ENCODE measurements at places on chromosomes 5 and 9.

DNA sequence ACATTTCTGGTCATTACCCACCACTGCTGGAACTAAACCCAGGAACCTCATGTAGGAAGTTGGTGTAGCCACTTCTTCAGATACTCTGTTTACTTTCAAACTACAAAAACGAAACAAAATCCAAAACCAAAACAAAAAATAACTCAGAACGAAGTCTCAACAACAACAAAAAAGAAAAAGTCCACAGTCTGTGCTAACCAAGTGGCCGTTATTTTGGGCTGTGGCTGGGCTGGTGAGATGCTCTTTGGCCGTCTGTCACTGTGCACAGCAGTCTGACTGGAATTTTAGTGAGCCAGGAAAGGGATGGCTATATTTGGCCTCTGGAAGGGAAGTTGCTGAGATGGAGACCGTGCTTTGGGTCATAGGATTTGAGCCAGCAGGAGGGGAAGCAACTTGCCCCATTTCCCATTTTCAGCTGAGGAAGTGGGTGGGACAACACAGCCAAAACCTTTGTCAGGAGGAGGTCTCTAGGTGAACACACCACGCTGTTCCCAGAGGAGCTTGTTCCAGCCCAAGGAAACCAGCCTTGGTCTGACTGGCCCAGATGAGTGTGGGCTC lies 334.1 kb downstream of the ZSWIM6 start:
- DNase-seq: no peak

DNA sequence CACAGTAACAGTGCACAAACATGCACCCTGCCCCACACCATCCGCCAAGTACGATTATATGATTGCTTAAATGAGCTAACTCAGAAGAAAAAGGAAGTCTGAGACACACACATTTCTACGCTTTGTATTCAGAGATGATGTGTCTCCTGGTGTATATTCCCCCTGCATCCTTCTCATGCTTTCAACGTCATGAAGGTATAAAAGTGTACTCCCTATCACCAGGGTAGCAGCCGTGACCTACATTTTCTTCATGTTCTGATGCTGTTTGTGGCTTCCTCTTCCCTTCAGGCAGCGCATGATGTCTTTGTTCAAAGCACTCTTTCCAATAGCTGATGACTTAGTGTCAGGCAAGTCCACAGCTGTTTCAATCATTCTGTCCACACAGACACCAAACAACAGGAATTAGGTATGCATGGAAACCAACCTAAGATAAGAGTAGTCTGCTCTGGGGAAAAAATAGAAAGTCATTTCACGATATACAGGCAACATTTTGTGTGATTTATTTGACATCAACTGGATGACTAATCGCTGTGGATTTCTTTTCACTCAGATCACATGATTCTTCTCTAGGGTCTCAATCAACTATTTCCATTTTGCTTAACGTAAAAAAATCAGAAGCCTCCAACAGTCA lies 269.4 kb upstream of the PTGER4 start:
- peak; percentile 97 for DNase-seq

DNA sequence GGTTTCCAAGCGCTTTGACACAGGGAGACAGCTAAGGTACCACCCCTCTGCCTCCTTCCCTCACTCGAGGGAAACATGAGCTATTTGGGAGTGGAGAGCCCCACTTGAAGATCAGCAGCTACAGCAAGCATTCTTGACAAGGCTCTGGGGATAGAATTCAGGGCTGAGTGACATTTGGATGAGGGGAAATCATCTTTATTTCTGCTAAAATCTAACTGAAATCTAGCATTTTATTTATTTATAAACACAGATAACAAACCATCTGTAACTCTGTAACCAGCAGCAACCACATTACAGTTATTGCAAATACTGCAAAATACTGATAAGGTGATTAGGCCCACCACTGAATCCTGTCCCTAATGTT lies 22.4 kb downstream of the RNF130 start:
- DNase-seq: no peak

DNA sequence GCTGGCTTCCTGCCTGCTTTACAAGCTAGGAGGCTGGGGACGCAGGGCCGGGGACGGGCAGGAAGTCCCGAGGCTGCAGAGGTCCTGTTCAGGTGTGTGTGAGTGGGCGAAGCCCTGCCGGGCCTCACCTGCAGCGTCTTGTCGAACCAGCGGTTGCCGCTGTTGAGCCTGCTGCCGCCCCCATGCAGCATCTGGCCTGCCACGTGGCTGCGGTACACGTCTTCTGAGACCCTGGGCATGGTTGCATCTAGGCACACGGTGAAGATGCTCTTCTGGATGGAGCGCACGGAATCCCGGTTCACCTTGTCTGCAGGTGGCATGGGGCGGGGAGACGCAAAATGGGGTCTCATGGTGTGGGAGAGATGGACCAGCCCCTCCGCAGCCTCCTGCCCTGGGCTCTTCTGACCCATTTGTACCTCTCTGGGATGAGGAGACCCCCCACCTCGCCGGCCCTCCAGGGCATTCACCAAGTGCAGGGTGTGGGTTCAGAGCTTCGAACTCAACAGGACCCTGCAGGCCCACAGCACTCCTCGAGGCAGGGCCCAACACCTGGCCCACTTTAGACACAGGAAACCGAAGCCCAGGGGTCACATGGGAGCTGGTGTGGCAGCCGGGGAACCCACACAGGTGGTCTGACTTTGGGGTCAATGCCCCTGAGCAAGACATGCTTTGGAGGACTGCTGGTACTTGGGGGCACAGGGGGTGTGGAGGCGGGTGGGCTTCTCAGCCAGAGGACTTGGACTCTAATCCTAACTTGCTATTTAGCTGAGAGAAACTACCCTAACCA lies 10.0 kb downstream of the CRAT start:
- DNase-seq: no peak

DNA sequence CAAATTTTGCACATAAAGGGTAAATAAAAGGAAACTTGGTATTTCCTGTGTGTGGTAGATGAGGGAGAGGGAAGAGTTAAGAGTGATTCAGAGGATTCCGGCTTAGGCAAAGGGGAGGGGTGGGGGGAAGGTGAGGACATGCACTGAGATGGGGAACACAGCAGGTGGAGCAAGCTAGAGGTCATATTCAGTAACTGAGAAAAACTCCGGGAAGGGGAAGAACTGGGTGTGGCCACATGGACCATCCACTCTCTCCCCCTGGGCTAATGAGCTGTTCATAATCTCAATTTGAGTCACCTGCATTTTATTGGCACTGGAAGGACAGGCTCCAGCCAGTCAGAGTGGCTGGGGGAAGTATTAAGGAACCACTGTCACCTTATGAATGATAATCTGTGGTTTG lies 45.1 kb upstream of the UGCG start:
- DNase-seq: no peak

DNA sequence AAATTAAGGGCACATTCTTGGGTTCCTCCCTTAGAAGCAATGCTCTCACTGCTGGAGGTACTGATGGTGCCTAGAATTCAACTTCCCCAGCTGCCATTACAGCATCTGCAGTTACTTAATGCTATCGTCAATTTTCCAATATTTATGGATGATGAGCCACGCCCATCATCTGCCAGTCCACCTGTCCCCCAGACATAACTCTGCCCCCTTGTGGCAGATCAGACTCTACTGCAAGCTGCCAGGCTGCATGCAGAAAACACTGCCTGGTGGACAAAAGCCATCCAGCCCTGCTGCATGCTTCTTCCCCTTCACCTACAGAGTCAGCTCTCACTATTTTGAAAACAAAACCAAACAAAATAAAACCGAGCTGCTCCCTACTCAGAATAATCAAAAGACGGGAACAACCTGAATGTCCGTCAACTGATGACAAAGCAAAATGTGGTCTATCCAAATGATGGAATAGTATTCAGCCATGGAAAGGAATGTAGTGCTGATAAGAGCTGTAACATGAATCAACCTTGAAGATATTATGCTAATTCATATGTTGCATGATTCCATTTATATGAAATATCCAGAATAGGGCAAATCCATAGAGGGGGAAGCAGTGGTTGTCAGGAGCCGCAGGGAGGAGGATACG lies 66.4 kb downstream of the RETREG1 start:
- no peak for DNase-seq

GRCh38 chr5:147303976-147304375 lies 69.2 kb downstream of the STK32A start:
- DNase-seq: no peak

GRCh38 chr5:4780633-4781032 lies 359.5 kb upstream of the ADAMTS16 start:
- DNase-seq: no peak

DNA sequence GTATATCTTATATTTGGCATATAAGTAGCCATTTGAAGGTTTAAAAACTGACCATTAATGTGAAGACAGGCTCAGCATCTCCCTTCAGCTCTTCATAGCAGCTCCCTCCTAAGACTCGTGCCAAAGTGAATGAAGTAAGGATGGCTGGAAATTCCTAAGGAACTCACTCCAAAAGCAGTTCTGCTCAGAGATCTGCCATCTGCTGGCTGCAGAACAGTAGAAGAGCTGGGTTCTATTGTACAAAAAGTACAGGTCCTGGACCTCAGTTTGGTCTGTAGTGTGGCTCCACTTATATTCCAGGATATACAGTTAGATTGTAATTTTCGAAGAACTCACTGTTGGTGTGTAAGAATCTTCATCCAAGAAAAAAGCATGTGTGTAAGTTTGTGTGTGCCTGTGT lies 104.9 kb upstream of the RUSC2 start:
- DNase-seq: no peak

- no peak for DNase-seq
These were observed 24.5 kb upstream of the GPR150 start for GRCh38 chr5:95595289-95595931.

GRCh38 chr9:89929673-89930480 lies 325.1 kb downstream of the GADD45G start:
- DNase-seq: no peak

- no peak for DNase-seq
These were observed 102.4 kb downstream of the VAV2 start for GRCh38 chr9:133889584-133890301.

Data from CD4-positive, alpha-beta memory T cell (primary cell).